ENCODE measurements at places on chromosomes 4 and X. TPM values are rescaled to one million over a fixed set of nuclear protein-coding genes. Genes with fewer than 3 reads are reported as not detected.

Gene UGT2B7
- total RNA-seq = not detected

Gene GABRG1
- 1.4 TPM for total RNA-seq

- DNase-seq = no peak
Observed at GRCh38 chr4:153063490-153063889, 127.4 kb downstream of the FHDC1 start.

DNA sequence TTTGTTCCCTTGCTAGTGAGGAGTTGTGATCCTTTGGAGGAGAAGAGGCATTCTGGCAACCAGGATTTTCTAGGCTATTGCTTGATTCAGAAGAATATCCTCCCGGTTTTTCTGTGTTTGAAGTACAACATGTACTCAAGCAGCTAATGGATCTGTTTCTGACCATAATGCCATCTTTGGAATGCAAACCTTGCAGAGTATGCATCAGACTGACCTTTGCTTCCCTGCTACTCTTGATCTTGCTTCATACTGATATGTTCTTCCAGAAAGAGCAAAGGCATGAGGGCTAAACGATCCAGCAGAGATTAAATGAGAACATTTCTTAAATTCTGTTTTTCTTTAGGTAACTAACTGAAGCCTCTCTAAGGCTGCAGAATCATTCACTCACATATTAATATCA lies 265.4 kb upstream of the SLC7A11 start:
- DNase-seq = no peak

GRCh38 chrX:154735695-154736393 lies 15.0 kb downstream of the GAB3 start:
- no peak for DNase-seq

- DNase-seq = no peak
Observed at GRCh38 chr4:73991742-73992000, 3.7 kb upstream of the PPBP start.

GRCh38 chrX:12060489-12061260 lies 77.6 kb upstream of the FRMPD4 start:
- DNase-seq = no peak
